ENCODE measurements at places on chromosomes 11 and 22.
A peak's percentile ranks its signal among the peaks of the same experiment; 100 is the strongest.

GRCh38 chr11:44868021-44868420 lies 82.7 kb downstream of the TP53I11 start:
- no peak for DNase-seq

DNA sequence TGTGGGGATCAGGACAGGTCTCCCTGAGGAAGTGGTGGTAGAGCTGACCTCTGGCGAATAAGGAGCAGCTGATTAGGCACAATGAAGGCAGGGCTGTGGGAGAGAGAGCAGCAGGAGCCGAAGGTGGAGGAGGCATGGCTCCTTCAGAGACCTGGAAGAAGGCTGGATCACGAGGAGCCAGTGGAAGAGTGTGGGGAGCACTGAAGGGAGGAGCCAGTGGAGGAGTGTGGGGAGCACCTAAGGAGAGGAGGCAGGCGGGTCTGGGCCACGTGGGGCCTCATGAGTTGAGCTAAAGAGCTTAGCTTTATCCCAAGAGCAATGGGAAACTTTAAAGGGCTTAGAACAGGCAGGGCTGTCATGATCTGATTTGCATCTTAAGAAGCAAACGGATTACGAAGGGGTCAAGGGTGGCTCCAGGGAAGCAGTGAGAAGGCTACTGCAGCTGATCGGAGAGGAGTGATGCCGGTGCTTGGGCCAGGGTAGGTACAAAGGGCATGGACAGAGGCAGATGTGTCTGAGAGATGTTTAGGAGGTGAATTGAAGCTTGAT lies 44.9 kb upstream of the EIF3D start:
- DNase-seq, result no peak

DNA sequence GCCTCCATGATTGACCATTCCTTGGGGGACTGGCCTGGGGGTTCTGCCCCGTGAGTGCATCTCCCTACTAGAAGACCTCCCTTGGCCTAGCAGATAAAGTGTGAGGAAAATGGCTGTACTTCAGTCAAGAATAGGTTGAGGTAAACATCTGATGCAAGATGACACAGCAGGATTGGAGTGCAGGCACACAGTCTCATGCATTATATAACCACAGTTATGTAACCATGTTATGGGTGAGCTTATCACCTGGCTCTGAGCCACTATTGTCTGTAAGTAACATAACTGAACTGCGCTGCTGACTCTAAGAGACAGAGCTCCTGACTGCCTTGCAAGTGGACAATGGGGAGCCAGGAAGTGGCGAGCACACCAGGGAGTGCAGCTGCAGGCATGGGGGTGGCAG lies 378.7 kb upstream of the ANO5 start:
- DNase-seq, result peak; percentile 18

GRCh38 chr22:27150544-27150941 lies 493.2 kb downstream of the MIAT start:
- DNase-seq, result no peak

- no peak for DNase-seq
Observed at GRCh38 chr11:1761110-1761856, 2.4 kb downstream of the CTSD start.

- DNase-seq, result no peak
Observed at GRCh38 chr22:41367680-41368542, 13.8 kb upstream of the TEF start.

- DNase-seq, result no peak
Observed at GRCh38 chr11:35466058-35466457, 46.7 kb upstream of the SLC1A2 start.

DNA sequence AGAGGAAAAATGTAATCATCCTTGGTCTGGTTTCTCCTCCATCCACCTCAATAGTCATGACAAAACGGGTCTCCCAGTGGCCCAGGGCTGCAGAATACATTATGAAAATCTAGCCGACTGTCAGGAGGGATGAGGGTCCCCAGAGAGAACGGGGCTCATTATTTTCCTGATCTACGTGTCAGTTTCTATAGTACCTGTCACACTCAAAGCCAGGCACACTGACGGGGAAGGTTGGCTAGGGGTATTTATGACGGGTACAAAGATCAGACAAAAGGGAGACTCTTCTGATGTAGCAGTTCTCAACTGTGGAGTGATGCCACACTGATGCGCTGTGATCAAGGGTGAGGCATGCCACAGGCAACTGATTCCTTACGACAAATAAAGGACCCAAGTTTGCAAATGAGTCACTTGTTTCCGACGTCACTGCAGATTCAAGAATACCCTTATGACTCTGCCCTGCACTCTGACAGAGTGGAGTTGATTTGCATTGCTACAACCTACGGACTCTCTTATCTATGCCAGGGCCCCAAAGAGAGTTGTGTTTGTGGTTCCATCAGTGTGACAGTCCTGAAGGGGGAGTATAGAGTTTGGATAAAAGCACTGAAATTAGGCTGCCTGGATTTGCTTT lies 188.2 kb upstream of the TBCEL start:
- no peak for DNase-seq

GRCh38 chr11:6022956-6023355 lies 7.6 kb downstream of the OR56A1 start:
- peak; percentile 61 for DNase-seq

- DNase-seq, result no peak
Observed at GRCh38 chr11:77502346-77502905, 28.5 kb upstream of the PAK1 start.

- DNase-seq, result no peak
Observed at GRCh38 chr11:134243913-134244312, 9.2 kb downstream of the THYN1 start.

DNA sequence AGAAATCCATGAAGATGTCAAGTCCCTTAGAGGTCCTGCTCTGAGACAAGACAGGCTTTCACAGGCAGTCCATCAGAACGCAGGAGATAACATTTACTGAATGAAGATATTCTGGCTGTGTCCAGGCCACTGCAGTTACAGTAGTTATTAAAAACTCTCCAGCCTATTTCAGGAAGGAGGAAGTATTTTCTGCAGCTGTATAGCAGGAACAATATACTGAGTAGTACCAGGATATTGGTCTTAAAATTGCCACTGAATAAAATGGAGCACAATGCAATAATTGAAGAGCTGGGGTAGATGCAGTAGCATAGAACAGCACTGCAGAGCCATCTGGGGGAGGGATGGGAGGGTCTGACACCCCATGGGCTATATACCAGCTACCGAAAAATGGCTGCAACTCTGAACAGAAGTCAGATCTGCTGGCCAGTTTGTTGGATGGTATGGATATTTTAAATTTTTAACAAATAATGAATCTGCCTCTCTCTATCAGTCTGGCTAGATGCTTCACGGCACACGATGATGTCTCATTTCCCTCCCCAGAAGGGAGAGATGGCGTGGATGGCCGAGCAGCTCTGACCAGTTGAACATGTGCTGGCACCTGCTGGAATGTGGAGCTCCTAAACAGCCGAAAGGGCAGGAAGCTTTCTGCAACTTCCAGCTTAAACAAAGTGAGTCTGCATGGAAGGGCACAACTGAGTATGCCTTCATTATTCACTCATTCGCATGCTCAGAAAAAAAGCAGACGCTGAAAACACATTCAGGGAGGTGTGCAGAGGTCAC lies 342.1 kb upstream of the SYN3 start:
- DNase-seq, result no peak

GRCh38 chr11:526192-526591 lies 9.2 kb downstream of the HRAS start:
- no peak for DNase-seq

DNA sequence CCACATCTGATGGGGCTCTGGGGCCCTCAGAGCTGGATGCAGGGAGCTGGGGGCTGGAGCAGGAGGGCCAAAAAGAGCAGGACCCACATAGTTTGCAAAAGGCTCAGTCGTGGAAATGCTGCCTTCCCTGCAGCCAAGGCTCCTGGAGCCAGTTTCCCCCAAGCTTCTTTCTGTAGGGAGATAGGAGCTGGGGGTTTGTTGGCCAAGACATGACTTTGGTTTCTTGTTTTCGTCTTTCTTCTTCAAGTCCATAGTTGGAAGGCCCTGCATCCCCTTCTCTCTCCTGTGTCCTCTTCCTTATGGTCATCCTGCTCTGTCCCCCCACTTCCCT lies 36.3 kb downstream of the IGF2 start:
- DNase-seq, result no peak

- no peak for DNase-seq
Observed at GRCh38 chr11:1913271-1914060, 6.0 kb upstream of the TNNT3 start.

GRCh38 chr11:12552692-12553091 lies 121.5 kb upstream of the TEAD1 start:
- DNase-seq, result no peak

DNA sequence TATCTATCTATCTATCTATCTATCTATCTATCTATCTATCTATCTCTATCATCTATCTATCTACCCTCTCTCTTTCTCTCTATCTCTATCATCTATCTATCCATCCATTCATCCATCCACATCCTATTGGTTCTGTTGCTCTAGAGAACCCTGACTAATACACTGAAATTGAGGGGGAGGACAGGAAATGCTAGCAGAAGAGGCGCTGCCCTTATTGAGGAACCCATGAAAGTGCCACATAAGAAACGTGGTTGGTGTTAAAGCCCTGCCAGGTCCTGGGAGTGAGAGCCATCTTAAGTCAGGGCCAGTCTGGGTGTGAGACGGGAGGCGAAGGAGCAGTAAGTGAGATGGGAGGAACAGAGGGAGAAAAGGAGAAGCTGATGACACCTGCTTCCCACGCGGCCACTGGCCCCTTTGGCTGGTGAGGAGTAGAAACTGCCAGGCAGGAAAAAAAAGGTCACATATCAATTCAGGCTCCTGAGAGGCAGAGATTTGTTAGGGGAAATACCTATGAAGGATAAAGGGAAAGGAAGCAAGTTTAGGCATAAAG lies 87.9 kb upstream of the PLET1 start:
- DNase-seq, result no peak

- no peak for DNase-seq
Observed at GRCh38 chr11:95499516-95500135, 268.6 kb upstream of the SESN3 start.

DNA sequence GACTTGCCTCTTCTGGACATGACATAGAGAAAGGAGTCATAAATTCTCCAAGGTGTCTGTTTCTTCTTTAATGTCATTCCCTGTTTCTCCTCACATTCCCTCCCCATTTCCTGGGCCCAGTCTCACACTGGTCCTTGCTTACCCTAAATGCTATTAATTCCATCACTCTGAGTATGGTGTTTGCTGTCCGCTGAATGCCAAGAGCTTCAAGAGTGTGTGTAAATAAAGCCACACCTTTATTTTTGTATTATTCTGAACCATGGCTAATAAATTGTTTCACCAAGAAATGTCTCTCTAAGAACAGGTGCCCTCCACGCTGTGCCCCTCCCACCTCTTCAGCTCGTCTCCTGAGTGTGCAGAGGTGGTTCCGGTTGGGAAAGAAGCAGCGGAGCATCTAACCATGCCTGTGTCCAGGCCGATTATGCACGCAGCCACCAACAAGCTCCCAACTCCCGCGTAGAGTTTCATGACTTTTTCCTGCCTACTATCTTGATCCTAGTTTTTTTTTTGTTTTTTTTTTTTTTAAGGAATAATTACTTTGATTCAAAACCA lies 8.6 kb downstream of the TMEM121B start:
- DNase-seq, result peak; percentile 10

DNA sequence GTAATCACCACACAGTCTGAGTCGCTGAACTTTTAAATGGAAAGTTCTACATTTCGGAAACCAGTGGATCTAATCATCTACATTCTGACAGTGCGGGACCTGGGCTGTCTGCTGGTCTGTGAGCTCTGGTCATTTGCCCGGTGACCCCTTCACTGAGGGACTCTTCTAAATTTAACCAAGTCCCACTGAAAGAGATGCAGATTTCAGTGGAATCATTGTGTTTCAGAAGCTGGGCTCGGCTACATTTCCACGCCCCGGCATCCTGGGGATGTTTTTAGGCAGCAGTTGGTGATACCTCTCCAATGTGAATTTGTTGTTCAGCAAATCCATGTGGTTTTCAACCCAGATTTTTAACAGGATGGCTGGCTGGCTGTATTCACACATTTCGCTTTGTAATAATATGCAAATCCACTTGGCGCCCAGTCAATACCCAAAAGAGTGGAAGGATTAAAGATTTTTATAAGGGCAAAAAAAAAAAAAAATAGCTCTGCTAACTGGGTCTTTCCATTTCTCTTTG lies 145.5 kb upstream of the RASSF10 start:
- DNase-seq, result no peak

- DNase-seq, result peak; percentile 61
Observed at GRCh38 chr11:64305691-64306562, 603 bp downstream of the ESRRA start.
